ENCODE measurements at places on chromosomes 7 and 10.

GRCh38 chr10:65394502-65395297 lies 1531.1 kb upstream of the LRRTM3 start:
- DNase-seq, result no peak

GRCh38 chr7:23653942-23654341 lies 26.1 kb upstream of the FAM221A start:
- no peak for DNase-seq

DNA sequence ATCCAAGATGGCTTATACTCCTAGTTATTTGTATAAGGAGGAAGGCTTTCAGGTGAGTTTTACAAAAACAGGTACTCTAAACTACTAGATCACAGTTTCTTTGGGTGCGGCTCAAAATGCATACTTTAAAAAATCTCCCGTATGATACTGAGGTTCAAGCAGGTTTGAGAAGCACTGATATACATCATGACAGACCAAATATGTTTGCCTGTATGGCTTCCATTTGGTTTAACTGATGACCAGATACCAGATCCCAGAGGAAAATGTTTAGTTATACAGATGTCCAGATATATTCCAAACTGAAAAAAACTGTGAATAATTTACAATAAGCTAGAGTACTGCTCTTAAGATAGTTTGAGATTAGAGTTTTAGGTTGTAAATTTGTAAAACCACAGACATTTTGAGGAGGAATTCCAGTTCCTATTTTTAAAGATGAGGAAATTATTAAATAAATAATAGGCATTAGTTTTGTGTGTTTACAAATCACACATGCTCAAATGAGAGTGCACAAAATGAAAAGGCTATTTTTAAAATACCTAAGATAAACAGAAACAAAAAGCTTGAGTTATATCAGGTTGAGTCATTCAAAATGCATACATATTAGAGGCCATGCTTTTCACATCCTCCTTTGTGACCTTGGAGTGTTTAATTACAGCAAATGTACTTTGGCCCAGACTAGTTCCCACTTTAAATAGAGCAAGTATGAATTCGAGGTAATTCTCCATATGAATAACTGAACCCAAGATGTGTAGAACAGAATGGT lies 60.5 kb downstream of the SEMA3C start:
- DNase-seq, result no peak

- DNase-seq, result no peak
Measured at GRCh38 chr10:24417053-24417452, 208.1 kb downstream of the KIAA1217 start.

All from thymus (tissue), 14 donors.